Stimulated activated CD8-positive, alpha-beta memory T cell treated with anti-CD3 and anti-CD28 coated beads, Interleukin-4, amount 100 ng/mL, for 1 hour (primary cell): ENCODE measurements at places on chromosomes 2 and 18.

- no peak for DNase-seq
Measured at GRCh38 chr18:29174891-29175290, 998.0 kb upstream of the CDH2 start.

DNA sequence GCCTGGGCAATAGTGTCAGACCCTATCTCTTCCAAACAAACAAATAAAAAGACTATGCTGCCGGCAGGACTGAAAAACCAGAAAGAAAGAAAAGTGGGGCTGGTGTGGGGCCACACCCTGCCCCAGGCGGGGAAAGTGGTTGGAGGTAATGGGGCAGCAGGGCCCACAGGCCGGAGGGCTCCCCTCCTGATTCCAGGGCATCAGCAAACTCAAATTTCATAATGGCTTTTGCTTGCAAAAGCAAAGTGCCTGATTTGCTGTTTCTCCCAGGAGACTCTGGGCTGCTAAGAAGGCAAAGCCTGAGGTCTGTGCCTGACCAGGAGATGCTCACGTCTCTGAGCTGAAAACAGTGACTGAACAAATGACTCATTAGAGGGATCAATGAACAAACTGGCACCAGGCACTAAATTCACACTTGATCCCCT lies 121.9 kb downstream of the HDAC4 start:
- DNase-seq: no peak

GRCh38 chr2:227000123-227000522 lies 163.9 kb downstream of the COL4A4 start:
- DNase-seq: no peak

DNA sequence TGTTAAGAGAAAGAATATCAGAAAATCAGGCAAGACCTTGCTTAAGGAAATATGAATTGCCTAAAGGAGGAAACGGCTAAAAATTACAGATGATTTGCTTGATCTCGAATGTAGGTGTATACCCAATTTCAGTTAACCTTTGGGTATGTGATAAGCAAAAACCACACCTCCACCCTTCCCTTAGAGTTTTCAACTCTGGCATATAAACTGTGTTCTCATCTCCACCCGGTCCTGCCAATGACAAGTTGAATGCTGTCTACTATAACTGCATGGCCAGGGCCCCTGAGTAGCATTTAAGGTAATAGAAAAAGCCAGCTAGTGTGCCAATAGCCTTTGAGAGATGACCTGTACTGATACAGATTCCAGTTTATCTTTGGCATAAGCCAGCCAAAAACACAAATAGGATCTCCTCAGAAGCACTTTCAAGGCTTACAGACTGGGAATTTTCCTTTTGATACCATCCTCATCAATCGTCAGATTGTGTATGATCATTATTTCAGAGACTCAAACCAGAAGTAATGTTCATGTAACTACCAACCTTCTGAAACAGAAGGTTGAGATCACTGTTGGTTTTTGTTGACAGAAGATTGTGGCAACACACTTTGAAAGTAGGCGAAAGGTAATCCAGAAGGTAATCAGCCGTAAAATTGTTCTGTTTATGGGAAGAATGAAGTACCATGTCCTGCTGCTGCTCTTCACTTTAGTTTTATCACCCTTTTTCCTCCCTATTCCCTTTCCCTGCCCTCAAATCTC lies 163.1 kb downstream of the GFPT1 start:
- DNase-seq: no peak

DNA sequence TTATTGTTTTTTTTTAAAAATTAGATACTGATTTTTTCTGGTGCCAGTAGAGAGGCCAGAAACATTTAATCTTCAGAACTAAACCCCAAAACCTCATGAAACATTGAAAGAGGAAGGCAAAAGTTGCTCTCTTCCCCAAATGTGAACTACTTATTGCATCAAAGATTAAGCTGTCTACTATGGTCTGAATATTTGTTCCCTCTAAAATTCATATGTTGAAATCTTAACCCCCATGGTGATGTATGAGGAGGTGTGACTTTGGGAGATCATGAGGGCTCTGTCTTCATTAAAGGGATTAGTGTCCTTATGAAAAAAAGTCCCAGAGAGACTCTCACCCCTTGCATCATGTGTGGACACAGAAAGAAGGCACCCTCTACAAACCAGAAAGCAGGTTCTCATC lies 28.2 kb upstream of the SLC8A1 start:
- no peak for DNase-seq

DNA sequence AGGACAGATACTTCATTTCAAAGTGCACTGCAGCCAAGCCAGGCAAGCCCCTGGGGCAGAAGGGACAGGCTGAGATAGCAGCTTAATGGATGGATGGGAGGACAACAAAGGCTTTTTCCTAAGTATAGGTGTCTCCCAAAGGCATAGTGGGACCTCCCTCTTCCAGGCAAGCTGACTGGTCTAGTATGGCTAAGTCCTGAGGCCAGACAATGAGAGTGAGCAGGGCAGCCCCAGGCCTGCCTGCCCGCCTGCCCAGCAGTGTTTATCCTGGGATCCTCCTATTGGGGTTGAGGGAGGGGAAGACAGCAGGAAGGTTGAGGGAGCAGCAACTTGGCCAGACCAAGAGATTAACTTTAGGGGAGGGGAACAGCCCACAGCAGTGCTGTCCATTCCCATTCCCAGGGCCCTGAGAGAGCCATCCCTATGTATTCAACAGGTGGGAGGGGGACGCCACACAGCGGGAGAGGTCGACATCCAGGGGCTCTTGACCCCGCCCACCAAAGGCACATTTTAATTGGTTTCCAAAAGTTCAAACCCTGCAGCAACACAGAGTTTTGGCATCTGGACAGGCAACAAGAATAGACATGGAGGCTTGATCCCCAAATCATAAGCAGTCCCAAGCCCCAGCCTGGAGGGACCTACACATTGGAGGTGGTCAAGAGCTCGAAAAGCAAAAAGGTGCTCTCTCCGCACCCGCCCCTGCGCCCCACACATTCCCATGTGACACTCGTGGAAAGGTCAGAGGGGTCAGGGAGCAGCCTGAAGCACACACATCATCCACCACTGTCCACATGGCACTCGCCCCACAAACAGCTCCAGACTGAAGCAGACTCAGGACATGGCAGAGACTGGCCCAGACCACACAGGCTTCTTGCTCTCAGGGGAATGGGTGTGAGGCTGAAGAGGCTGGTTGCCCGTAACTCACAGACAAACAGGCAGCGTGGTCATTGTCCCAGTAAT lies 2.9 kb upstream of the SFXN5 start:
- DNase-seq: no peak

GRCh38 chr2:117981810-117982209 lies 32.1 kb downstream of the CCDC93 start:
- no peak for DNase-seq

GRCh38 chr2:30354621-30355020 lies 92.4 kb upstream of the LCLAT1 start:
- DNase-seq: no peak

DNA sequence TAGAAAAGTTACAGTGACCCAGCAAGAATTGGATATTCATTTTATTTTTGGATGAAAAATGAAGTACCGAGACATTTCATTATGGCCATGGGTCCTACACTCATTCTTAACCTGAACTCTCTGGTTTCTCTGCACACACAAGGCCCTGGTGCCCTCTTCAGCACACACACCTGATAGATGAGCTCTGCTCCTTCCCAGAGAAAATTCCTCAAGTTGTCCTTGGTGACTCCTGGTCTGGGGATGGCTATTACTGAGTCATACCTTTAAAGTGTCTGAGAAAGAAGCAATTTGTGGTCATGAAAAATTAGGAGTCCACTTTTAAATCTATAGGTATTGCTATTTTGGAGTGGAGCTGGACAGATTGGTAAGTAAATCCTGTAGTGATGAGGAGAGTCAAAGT lies 311.5 kb downstream of the CDH2 start:
- no peak for DNase-seq

DNA sequence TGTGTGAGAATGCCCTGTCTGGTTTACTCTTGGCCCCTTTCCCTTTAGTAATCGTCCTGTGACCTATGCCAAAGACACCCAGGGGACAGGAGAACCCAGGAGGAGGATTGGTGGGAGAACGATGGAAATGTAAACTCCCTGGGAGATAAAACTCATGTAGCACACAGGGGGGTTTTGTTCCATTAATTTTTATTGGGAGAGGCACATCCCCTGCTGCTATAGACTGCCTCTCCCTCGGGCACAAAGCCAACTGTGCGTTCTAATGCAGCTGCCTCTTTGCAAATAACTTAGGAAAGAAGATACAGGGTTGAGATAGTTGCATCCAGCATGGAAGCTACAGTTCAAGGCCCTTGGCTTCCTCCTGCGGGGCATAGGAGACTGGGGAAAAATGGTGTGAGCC lies 489.6 kb downstream of the SLC4A3 start:
- DNase-seq: no peak
